ENCODE measurements at places on chromosomes 3 and 15.

DNA sequence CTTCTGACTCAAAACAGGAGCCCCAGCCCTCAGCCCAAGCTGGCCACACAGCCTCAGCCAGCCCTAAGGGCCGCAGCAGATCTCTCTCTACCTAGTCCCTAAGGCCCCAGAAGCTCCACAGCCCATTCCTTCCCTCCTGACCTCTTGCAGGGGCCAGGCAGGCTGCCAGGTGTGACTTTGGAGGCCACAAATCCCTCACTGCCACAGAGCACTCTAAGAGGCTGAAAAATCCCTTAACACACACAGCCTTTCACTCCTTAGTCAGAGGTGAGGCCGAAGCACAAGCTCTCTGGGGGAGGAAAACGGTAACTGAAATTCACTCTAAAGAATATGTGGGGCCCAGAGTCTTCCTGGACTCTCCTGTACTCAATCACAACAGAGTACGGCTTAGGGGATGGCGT lies 23.3 kb downstream of the LRRC2 start:
- DNase-seq, result no peak

GRCh38 chr3:69032737-69033136 lies 19.3 kb upstream of the EOGT start:
- DNase-seq, result no peak

- peak; percentile 23 for DNase-seq
Observed at GRCh38 chr3:151871639-151872468, 1.6 kb upstream of the SUCNR1 start.

GRCh38 chr3:55873523-55874254 lies 386.6 kb upstream of the WNT5A start:
- DNase-seq, result no peak

GRCh38 chr3:46655271-46655670 lies 38.2 kb downstream of the ALS2CL start:
- peak; percentile 38 for DNase-seq

DNA sequence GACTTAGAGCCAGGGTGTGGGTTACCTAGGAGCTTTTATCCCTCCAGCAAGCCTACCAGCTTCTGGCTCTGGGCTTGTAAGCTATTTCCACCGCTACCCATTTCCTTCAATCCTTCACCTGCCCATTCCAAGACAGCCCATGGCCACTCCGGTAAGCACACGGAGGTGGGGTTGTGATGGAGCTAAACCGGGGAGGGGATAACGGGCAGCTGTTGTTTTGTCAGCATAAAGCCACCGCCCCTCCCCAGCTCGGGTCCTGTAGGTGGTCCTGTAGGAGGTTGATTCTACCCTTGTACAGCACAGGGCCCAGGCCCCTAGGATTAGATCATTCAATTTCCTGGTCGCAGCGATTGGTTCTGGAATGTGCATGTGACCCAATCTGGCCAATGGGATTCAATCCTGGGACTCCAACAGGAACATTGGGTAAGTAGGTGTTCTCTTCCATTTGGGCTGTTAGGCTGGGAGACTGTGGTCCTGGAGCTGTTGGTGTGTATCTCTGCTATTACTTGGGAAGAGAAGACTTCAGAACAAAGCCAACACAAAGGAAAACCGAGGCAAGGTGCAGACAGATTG lies 150.6 kb downstream of the RAB11A start:
- no peak for DNase-seq

DNA sequence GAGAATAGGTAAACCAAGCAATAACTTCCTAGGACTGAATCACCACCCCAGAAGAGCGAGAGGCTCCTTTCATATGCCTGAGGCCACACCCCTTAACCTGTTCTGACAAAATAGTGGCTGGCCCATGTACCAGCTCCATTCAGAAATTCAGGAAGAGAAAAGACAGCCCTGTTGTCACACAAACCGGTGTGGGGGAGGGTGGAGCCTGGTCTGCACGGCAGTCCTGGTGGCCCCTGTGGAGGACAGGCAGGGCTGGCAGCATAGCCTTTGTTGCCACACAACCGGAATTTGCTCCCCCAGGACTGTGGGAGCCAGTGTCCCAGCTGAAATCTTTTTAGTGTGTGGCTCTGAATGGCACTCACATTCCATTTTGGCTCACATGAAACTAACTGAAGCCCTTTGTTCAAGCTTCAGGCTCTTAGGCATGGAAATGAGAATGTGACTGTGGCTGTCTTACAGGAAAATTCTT lies 23.8 kb downstream of the RLBP1 start:
- DNase-seq, result no peak

GRCh38 chr3:13479332-13479581 lies 849 bp upstream of the HDAC11 start:
- DNase-seq, result peak; percentile 27

DNA sequence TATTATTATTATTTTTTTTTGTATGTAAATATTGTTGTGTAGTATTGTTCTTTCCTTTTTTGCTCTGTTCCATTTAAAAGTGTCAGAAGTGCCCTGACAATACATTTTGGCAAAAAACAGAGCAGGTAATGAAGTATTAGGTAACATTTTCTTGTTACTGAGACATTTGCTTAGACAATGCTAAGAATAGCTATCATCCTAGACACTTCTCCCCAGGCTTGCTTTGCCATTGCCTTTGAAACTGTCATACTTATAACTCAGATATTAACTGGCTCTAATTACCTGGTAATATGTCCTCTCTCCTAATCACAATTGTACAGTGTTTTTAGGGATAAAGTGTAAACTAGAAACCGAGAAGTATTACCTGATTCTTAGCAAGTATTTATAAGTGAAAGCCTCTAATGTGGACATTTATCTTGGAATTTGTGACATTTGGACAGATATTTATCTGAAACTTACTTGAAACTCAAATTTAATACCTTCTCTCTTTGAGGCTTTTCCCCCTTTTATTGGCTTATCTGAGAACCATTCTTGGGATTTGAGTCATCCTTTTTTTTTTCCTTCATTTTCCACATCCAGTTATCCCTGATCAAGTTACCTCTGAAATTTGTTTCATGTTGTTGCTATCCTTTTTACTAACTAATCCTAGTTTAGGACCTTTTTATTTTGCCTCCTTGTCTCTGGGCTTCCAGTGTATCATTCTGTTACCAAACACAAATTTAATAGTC lies 13.1 kb downstream of the ARIH1 start:
- DNase-seq, result peak; percentile 23

GRCh38 chr15:78205856-78206255 lies 28.5 kb downstream of the ACSBG1 start:
- DNase-seq, result no peak

GRCh38 chr3:57555306-57555705 lies 768 bp upstream of the PDE12 start:
- DNase-seq, result no peak

DNA sequence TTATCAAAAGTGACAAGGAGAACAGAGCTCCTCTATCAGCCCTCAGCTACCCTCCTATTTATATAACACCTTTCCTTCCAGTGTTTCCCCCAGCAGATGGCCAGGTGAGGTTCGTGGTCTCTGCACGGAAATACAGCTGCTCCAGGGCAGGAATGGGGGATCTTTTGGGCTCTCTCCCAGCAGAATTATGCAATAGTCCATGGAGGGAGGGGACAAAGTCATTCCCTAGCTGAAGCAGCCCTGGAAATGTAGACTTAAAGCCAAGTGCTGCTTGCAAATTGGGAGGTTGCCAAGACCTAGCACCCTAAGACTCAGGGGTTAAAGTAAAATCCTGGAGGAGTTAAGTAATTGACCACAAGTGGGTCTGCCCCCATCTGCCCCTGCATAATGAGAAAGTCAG lies 256.3 kb downstream of the LRTM1 start:
- DNase-seq, result no peak

DNA sequence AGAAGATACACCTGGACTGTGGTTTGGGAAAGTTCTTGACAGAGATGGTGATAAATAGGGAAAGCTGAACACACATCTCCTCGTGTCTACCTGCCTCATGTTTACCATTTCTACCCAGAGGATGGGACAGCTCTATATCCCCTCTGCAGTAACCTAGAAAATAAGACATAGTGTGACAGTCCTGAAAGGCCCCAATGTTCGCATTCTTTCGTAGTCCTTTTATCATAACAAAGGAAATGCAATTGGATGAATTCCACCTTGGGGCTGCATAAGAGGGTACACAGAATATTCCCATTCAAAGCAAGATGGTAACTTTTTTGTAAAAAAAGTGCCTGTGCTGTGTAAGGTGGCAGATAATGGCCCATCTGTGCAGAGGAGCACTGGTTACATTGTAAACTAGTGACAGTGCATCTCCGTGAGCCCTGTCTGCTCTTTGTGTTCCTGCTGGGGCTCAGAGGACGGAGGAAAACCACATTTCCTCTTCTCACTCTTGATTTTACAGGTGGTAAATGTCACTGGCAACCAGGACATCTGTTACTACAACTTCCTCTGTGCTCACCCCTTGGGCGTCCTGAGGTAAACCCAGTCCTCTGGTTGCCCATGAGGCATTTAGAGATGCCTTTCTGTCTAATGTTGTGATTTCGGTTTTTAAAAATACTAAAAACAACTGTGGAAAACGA lies 74.3 kb downstream of the SIDT1 start:
- no peak for DNase-seq

DNA sequence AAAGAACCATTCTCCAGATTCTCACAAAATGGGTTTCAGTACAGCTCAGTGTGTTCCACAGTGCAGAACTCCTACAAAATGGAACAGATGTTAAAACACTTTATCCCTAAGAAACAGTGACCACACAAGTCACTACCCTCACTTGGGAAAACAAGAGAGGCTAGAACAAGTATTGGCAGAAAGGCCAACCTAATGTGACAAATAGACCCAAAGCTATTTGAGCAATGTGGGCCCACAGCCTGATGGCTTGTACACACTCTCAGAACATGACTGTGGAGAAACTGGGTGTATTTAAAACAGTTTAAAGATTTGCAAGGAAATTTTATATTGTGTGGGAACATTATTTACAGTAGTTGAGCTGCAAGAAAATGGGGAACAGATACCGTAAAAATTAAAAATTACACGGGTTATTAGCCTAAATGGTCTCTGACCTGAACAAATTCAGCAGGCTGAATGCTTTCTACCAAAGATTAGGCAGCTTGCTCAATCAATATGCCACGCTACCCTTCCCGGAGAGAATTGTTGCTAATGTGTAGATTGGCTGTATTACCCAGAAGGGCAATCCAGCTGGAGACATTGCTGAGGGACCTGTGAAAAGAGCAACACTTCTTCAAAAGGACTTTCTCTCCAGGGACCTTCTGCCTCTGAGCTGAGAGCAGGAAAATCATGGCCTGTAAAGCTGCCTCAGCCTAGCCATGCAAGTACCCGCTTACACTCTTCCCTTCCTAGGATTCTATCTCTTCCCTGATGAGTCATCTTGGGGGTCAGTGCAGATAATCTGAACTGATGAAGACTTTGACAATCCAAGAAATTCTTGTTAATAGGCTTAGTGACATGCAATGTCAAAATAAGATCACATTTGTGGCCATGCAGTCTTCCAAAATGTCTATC lies 97.1 kb downstream of the STRIT1 start:
- DNase-seq, result no peak

- peak; percentile 33 for DNase-seq
Observed at GRCh38 chr3:113174801-113175485, 36.4 kb upstream of the BOC start.

DNA sequence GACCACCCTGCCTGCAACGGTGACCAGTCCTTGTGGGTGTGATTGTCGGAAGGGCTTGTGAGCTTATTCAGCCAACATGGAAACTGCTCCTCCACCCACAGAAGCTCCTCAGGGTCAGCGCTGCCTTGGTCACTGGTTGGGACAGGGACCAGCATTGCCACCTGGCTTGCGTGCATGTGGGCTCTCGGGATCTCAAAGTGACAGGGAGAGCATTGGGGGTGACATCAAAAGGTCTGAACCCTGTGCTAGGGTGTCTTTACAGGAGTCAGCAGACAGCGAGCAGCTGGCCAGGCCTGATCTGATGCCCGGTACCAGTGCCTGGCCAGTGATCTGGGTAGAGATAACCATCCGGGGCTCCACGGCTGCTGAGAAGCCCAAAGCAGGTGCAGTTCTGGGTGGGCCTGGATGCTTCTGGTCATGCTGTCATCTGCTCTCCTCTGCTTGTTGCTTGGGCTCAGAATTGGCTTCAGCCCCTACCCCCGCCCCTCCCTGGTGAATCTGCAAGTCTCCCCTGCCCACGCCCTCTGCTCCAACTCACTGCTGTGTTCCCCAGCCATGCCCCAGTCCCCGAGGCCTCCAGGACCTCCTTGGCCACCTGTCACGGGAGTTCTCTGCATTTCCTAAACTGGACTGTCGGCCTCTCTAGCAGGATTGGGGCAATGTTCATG lies 134.8 kb downstream of the NSMCE3 start:
- DNase-seq, result no peak
